ENCODE measurements at places on chromosomes 5 and 9. TPM values are rescaled to one million over a fixed set of nuclear protein-coding genes. Genes with fewer than 3 reads are reported as not detected.

The GPR150 gene
- total RNA-seq = not detected

The LCP2 gene
- total RNA-seq = 2.1 TPM

The CCDC180 gene
- total RNA-seq = 0.32 TPM

The PNPLA7 gene
- 0.49 TPM for total RNA-seq

The NMUR2 gene
- total RNA-seq = not detected

The DOK3 gene
- total RNA-seq = 3.4 TPM

The FRMD3 gene
- 2.2 TPM for total RNA-seq

The GLDC gene
- 4.3 TPM for total RNA-seq

The SPARC gene
- 760 TPM for total RNA-seq

The TRPM6 gene
- 2.3 TPM for total RNA-seq

The SPINK6 gene
- total RNA-seq = not detected

The PKN3 gene
- total RNA-seq = 22.7 TPM

The FGF1 gene
- total RNA-seq = 0.44 TPM

The ACSL6 gene
- total RNA-seq = 0.57 TPM

The SV2C gene
- not detected for total RNA-seq

The DCAF12 gene
- total RNA-seq = 17.9 TPM

The KIF4B gene
- total RNA-seq = 0.38 TPM

The PCDHA7 gene
- 0.06 TPM for total RNA-seq

The GPX8 gene
- 35.9 TPM for total RNA-seq

The SARDH gene
- 0.19 TPM for total RNA-seq

The FAM169A gene
- total RNA-seq = 4.3 TPM

The IFNA2 gene
- not detected for total RNA-seq

The AQP7 gene
- total RNA-seq = not detected

The ANKRD34B gene
- not detected for total RNA-seq

The CARTPT gene
- total RNA-seq = not detected

The ENTPD2 gene
- total RNA-seq = under 0.01 TPM

The RAB14 gene
- total RNA-seq = 55.1 TPM

The IFNB1 gene
- not detected for total RNA-seq
